Uterus (tissue), 4 donors: ENCODE measurements at places on chromosomes 12 and 14. TPM values are rescaled to one million over a fixed set of nuclear protein-coding genes. Genes with fewer than 3 reads are reported as not detected.

- DNase-seq = no peak
These were observed 2.9 kb upstream of the DYRK2 start for GRCh38 chr12:67645601-67646000.

DNA sequence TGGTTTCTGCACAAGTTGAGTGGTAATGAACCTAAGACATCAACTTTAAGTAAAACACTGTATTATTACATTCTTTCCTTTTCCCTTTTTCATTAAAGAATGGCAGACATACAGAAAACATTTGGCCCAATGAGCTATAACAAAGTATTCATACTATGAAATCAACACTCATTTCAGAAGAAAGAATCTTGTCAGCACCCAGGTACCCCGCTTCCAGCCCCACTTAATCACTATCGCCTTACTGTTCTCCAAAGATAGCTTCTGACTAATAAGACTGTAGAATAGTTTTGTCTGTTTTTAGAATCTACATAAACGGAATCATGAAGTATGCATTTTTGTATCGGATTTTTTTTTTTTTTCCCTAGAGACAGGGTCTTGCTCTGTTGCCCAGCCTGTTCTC lies 9.5 kb downstream of the CNTN1 start:
- DNase-seq = no peak

DNA sequence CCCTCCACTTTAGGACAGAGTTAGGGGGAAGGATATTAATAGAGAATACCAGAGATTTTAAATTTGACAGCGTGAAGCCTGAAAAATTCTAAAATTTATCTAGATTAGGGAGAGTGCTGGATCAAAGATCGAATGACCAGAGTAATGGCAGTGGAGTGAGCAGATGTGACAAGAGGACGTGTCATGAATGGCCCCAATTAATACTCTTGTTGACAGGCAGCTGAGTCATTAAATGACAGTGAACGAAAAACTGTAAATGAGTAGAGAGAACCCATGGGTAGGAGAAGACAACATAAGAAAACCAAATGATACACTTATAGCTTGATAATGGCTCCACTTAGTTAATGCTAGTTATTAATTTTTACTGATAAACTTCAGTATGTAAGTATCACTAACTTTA lies 73.9 kb upstream of the PLEKHA5 start:
- DNase-seq = no peak

COCH gene
- 0.30 TPM for total RNA-seq

ENO2 gene
- total RNA-seq = 84.7 TPM
